KG1 (cell line): ENCODE measurements at places on chromosomes 3 and 15.

DNA sequence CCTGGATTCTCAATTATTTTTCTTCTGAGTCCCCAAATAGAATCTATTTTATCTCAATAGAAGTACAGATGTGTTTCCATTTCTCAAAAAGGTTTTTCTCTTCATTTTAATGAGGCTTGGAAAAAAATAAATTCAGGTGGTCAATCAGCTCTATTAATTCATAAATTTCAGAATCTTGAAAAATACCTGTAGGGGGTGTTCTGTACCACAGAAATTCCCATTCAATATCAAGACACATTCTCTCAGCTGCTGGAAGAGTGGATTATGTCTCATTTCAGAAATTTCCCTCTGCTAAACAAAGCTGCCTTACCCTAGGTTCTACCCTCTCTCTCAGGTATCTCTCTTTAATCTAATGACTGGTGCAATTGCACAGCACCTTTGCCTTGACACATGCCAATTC, 1121.2 kb downstream of the SI start:
- no peak for DNase-seq

DNA sequence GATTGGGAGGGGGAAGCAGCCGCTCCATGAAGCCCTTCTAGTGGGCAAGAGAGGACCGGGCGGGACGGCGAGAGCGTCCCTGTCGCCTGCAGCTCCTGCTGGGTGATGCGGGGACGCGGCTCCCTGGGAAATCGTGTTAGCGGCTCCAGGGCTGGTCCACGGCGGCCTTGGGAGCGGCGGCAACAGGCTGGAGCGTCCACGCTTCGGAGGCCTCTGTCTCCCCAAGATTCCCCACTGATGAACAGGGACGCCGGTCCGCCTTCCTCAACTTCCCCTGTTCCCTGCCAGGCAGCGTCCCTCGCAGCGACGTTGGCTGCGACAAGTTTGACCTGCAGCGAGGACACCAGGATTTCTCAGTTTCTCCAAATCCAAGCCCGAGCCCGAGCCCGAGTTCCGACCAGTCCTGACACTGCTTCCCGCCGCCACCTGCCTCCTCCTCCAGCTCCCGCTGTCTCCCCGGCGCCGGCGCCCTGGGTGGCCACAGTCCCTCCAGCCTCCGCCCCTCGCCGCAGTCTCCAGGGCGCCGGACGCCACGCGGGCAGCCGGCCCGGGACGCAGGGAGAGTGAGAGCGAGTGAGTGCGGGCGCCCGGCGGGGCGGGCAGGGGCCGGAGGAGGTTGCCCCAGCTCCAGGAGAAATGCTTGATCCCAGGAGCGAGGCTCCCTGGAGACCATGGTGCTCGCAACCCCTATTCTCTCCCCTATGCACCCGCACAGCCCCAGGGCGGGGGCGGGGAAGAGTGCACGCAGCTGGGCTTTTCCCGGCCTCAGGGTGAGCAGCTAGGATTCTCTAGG, 78.1 kb upstream of the RNF7 start:
- DNase-seq = no peak

DNA sequence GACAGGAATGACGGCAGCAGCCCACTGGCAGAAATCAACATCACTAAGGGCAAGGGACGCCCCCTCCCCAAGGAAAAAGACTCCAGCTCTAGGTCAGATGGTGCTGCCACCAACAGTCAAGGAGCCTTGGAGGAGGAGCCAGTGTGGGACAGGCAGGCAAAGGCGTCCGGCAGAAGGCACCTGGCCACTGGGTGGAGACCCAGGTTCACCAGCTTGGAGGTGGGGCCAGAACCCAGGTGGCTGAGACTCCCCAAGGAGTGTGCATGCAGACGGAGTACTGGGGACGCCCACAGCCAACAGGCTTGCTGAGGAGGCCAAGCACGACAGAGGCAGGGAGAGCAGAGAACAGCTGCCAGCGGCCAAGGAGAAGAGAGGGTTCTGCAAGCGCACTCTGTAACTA, 35.2 kb downstream of the PTPN23 start:
- no peak for DNase-seq

DNA sequence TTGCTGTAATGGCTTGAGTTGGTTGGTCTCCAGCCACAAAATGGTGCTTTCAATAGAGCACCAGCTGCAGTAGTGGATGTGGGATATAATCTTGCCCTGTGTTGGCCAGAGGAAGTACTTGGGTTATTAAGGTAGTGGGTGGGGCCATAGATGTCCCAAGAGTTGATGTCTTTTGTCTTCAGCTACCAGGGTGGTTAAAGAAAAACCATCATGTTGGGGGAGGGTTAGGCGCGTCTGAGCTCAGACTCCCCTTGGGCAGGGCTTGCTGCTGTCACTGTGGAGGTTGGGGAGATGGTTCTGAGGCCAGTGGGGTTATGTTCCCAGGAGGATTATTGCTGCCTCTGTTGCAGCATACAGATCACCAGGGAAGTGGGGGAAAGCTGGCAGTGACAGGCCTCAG, 46.9 kb upstream of the GADL1 start:
- DNase-seq = no peak

GRCh38 chr3:153032891-153033290, 129.1 kb upstream of the RAP2B start:
- DNase-seq = no peak

DNA sequence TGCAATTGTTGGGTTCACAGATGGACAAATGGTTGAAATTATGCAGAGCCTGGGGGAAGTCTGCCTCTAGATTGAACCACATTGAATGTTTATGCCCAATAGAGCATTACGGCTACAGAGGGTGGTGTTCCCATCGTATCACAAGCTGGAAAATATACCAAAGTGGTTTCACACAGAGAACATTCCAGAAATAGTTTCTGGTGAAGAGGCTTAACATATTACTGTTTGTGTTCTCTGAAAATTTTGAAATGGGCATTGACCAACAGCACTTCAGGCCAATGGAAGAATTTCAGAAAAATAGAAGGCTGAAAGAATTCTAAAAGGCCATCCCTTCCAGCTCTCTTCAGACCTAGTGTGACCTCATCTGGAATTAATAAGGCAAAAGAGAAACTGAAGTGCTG, 203.9 kb downstream of the NEK10 start:
- no peak for DNase-seq

DNA sequence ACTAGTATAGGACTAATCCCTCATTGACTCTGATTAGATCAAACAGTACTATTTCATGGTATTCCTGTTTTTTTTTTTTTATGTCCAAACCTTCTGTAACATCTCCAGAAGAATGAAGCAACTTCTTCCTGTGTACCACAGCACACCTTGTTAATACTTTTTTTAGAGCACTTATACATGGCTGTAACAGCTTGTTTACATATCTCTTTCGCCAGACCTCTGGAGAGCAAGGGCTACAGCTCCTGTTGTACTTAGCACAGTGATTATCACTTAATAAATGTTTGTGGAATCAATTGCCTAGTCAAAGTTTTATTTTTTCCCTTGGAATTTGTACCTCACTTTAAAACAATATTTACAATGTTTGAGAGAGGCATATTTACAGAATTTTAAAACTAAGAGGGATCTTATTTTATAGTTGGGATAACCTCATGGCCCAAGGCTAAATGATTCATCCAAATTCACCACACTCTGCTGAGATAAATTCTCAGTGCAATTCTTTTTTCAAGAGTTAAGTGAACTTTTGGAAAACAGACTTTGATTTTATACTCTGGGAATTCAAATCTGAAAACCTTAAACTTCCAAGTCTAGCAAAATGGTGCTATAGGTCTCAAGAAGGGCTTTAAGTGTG, 9.2 kb upstream of the GATM start:
- no peak for DNase-seq

DNA sequence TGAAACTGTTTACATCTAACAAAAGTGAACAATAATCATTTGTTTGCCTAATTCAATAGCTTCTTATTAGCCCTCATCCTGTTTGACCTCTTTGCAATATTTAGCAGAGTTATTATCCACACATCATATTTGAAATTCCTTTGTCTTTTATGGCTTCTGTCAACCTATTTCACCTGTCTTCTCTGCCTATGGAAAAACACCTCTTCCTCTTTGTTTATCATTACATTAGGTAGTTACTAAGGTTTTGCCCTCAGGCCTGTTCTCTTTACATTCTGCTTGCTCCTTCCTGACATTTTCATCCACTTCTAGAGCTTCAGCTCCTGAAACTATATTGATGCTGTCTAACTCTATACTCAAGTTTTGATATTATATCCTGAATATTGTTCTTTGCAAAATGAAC, 183.0 kb downstream of the SUCNR1 start:
- no peak for DNase-seq

DNA sequence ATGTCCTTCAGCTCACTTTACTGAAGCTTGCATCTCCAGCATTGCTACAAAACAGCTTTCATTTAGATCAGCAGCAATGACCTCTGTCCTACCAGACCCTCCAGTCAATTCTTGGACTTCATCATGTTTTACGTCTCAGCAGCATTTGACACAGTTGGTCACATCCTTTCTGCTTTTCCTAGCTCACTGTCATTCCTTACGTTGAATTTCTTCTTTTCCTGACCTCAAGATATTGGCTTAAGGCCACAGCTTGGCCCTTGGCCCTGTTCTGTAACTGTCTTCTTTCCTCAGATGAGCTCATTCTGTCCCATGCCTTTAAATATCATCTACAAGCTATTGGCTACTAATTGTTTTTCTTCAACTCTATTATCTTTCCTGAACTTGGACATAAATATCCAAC, 576.2 kb upstream of the KCNMB2 start:
- DNase-seq = no peak

DNA sequence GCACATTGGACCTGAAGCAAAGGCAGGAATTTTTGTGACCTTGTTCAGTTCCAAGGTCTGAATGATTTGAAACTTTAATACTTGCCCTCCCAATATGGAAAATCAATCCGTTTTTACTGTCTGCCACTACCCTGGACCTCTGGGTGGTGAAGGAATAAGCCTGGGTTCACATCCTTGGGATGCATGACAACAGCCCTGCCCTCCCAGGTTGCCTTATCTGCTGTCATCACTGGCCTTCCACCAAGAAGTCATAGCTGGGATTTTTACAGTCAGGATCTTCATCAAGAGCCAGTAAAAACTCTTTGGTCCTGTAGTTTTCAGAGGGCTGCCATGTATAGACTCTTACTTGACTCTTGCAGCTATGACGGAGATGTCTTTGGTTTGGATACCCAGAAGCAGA, 128.6 kb downstream of the MYLK start:
- no peak for DNase-seq

DNA sequence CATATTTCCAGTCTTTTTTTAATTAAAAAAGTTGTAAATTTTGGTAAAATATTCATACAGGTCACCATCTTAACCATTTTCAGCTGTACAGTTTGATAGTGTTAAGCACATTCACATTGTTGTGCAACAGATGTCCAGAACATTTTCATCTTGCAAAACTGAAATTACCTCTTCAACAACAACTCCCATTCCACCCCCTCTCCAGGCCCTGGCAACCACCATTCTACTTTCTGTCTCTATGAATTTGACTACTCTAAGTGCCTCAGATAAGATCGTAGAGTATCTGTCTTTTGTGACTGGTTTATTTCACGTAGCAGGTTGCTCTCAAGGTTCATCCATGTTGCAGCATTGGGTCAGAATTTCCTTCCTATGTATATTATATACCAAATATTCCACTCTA, 76.0 kb downstream of the SLCO3A1 start:
- no peak for DNase-seq

- DNase-seq = no peak
These were observed 34.6 kb upstream of the IGF2BP2 start for GRCh38 chr3:185859294-185859972.

DNA sequence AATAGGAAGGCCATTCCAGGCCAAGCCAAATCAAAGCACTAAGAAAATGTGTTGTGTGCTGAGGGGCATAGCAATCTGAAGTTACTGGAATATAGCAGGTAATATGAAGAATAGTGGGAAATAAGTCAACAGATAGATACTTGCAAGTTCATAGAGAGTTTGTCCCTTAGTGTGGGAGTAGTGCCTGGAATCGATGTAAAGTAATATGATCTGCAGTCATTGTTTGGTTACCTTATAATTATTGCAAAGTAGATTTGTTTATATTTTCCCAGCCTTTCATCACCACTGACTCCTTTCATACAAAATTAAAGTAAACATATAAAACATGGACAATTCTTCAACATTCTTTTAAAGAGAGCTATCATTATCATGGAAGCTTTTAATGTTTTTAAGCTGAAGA, 420.9 kb upstream of the NECTIN3 start:
- no peak for DNase-seq

- no peak for DNase-seq
These were observed 240.0 kb downstream of the MBNL1 start for GRCh38 chr3:152508705-152509104.

DNA sequence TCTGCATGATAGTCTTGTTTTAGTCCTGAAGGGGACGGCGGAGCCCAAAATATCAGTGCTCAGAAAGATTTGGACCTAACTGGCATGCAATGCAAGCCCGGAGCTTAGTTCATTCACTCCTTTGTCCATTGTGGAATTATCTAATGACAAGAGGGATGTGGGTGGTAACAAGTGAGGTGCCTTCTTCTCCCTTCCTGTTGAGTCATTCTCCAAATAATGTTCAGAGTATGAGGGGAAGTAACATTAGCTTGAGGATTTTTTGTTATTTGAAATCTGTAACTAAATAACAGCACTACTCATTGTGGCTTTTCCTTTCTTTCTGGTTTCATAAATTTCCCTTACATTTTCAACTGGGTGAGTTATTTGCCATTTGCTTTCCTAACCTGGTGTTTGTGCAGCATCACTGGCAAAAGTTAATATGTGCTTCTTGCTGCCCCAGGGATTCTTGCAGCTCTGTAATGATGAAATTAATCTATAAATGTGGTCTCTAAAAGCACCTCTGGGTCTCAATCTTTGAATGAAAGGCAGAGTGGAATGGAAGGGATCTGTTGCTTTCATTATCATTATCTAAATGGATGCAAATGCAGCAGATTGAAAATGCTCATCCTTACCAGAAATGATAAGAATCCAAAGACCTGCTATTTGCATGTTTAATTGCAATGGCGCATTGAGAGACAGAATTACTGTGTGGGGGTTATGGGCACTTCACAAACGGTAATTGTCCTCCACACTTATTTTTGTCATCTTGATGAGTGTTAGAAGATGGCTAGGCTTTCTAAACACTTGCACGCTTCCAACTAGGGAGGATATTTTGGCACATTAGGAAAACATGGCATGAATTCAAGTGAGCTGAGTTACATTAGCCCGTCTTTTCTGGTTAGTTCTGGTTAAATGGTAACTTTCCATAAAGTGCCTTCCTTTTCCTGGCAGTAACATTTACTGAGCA, 89.9 kb upstream of the MITF start:
- no peak for DNase-seq

- no peak for DNase-seq
These were observed 1201.8 kb upstream of the EPHA6 start for GRCh38 chr3:95612611-95613010.

GRCh38 chr15:68304589-68305337, 27.2 kb downstream of the FEM1B start:
- no peak for DNase-seq

DNA sequence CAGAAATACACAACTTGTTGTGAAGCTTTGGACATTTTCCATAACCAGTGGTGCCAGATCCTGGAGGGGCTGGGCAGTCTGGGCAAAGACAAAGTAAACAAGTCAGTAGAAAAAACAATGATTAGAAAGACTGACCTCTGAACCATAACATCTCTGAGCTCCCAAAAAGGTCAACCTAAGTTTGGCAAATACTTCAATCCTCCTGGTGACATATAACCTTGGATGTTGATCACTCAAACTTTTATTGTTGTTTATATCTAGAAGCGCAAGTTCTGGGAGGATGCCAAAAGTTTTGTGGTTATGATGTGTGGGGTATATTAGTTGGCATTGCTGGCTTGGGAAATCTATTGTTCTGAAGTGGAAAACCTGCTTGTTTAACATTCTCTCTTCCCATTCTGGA, 257.7 kb downstream of the DIPK2A start:
- no peak for DNase-seq

- DNase-seq = no peak
These were observed 186.3 kb downstream of the SCAPER start for GRCh38 chr15:76718863-76719262.
